Progenitor cell of endocrine pancreas (in vitro differentiated cells): ENCODE measurements at places on chromosomes 5 and 9. TPM values are rescaled to one million over a fixed set of nuclear protein-coding genes. Genes with fewer than 3 reads are reported as not detected.

Gene KCNV2
- total RNA-seq, result not detected in 2 replicates

DNA sequence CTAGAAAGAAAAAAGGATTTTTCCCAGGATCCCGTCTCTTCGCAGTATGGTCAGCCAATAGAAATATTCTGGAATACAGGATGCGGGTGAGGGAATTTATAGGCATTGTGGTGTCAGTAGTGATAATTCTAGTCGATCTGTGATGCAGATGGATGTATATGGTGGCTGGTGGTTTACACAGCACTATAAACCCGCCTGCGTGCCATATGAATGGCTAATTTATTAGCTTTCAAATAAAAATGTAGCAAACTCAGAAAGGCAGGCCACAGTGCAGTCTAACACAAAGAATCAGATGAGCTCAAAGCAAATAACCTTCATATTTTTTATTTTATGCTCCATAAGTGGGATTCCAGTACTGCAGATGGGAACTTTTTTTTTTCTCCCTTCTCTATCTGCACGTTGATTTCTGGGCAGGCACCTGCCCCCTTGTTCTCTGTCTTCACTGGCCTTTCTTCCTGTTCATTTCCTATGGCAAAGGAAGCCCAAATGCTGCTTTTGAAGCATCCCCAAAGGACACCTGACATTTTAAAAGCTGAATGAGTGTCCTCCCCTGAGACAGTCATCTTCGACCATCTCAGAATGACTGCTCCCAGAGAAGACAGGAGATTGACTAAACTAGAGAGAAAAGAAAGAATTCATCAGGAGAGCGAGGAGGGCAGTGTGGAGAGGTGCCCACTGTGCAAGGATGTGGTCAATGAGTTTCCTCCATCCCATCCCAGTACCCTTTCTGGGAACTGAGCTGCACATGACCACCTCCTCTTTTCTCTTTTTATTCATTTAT is 52.1 kb downstream of the SEMA6A start:
- no peaks in the 10 kb centered on the region for H3K27me3 ChIP-seq
- DNase-seq, result no peak
- peaks cover 64% of the 10 kb centered on the region for H3K4me1 ChIP-seq

DNA sequence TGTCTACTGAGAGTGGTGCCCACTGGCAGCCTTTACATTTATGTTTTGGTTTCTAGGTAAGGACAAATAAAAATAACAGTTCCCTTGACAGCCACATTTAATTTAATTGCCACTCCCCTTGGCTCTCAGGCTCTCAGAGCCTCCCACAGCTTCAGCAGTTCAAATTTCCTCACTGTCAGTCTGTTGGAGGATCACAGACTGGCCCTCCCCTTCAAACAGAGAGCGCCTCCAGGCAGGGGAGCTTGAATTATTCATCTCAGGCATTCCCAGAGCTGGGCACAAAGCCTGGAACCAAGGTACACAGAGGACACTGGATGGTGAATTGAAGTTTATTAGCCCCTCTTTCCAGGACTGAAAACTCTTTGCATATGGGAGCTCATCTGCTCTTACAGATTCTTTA is 407.7 kb downstream of the SPOCK1 start:
- H3K27me3 ChIP-seq, result peaks cover 17% of the 10 kb centered on the region
- H3K4me1 ChIP-seq, result peaks cover 3% of the 10 kb centered on the region
- no peaks in the 10 kb centered on the region for H3K36me3 ChIP-seq
- H3K4me3 ChIP-seq, result no peak overlapping the region

DNA sequence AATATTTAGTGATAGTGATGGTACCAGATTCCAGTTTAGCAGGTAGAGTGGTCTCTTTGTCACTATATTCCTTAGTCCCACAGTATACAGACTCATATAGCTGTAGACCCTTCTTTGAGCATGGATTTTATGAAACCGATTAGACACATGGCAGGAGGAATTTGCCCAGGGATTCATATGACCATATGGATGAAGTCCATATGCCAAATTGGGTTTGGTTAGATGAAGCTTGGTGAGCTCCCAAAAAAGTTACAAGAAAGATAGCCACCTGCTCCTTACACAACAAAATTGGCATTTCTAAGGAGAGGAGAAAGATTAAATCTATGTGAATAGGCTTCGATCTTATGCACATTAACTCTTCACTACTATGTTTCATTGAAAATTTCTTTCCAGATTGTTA is 211.4 kb downstream of the CWC27 start:
- H3K4me1 ChIP-seq, result no peaks in the 10 kb centered on the region
- H3K27ac ChIP-seq, result no peak overlapping the region
- H3K4me3 ChIP-seq, result no peak overlapping the region
- peaks cover 8% of the 10 kb centered on the region for H3K36me3 ChIP-seq
- DNase-seq, result no peak

Gene IL31RA
- total RNA-seq, result 0.17 TPM in 1 of 2 replicates, not detected in the other

- DNase-seq, result no peak
- no peaks in the 10 kb centered on the region for H3K36me3 ChIP-seq
- H3K27me3 ChIP-seq, result peaks cover 29% of the 10 kb centered on the region
Measured at GRCh38 chr5:6404129-6404528, 25.8 kb upstream of the MED10 start.

Gene COL23A1
- 0.36 and 0.64 TPM in 2 replicates for total RNA-seq

- no peak overlapping the region for H3K27ac ChIP-seq
- H3K36me3 ChIP-seq, result no peaks in the 10 kb centered on the region
- H3K4me3 ChIP-seq, result no peak overlapping the region
- no peaks in the 10 kb centered on the region for H3K4me1 ChIP-seq
- H3K27me3 ChIP-seq, result no peaks in the 10 kb centered on the region
Measured at GRCh38 chr5:95414451-95414850, 23.3 kb downstream of the FAM81B start.

- H3K4me3 ChIP-seq, result no peak overlapping the region
- no peak for DNase-seq
- H3K36me3 ChIP-seq, result no peaks in the 10 kb centered on the region
- H3K27ac ChIP-seq, result no peak overlapping the region
- no peaks in the 10 kb centered on the region for H3K27me3 ChIP-seq
- H3K4me1 ChIP-seq, result peaks cover 20% of the 10 kb centered on the region
Measured at GRCh38 chr9:9552665-9553064, 1060.1 kb downstream of the PTPRD start.

Gene MSX2
- total RNA-seq, result 5.8 and 11.7 TPM in 2 replicates

Gene C9orf50
- total RNA-seq, result 0.27 and 0.43 TPM in 2 replicates

GRCh38 chr5:19462019-19462418 is 526.0 kb downstream of the CDH18 start:
- H3K36me3 ChIP-seq, result no peaks in the 10 kb centered on the region
- H3K27ac ChIP-seq, result no peak overlapping the region
- no peaks in the 10 kb centered on the region for H3K27me3 ChIP-seq
- no peak overlapping the region for H3K4me3 ChIP-seq

Gene FREM1
- 11.4 and 13.2 TPM in 2 replicates for total RNA-seq

GRCh38 chr5:150309101-150309885 is 6.6 kb upstream of the ARSI start:
- no peak overlapping the region for H3K27ac ChIP-seq
- H3K4me1 ChIP-seq, result peaks cover 5% of the 10 kb centered on the region
- H3K27me3 ChIP-seq, result peaks cover 24% of the 10 kb centered on the region
- no peak overlapping the region for H3K4me3 ChIP-seq

Gene FBLL1
- total RNA-seq, result 3.1 and 4.5 TPM in 2 replicates

DNA sequence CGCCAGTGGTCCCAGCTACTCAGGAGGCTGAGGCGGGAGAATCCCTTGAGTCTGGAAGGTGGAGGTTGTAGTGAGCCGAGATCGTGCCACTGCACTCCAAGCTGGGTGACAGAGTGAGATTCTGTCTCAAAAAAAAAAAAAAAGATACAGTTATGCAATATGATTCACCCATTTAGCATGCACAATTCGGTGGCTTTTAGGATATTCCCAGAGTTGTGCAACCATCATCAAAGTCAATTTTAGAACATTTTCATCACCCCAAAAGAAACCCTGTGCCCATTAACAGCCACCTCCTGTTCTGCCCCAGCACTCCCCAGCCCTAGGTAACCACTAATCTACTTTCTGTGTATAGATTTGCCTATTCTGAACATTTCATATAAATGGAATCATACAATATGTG is 4.3 kb upstream of the DHFR start:
- H3K36me3 ChIP-seq, result peaks cover 26% of the 10 kb centered on the region
- H3K27me3 ChIP-seq, result no peaks in the 10 kb centered on the region
- no peak for DNase-seq
- H3K27ac ChIP-seq, result no peak overlapping the region
- peaks cover 9% of the 10 kb centered on the region for H3K4me1 ChIP-seq

Gene SPATA31D4
- not detected in 2 replicates for total RNA-seq

GRCh38 chr5:38379350-38379937 is 121.1 kb downstream of the EGFLAM start:
- no peaks in the 10 kb centered on the region for H3K36me3 ChIP-seq
- no peak overlapping the region for H3K4me3 ChIP-seq
- H3K4me1 ChIP-seq, result peaks cover 6% of the 10 kb centered on the region
- no peak overlapping the region for H3K27ac ChIP-seq

GRCh38 chr9:78023003-78023741 is 8.4 kb downstream of the GNAQ start:
- H3K27ac ChIP-seq, result peak overlapping the region; percentile 56
- no peaks in the 10 kb centered on the region for H3K36me3 ChIP-seq
- no peaks in the 10 kb centered on the region for H3K27me3 ChIP-seq
- H3K4me1 ChIP-seq, result peaks cover 29% of the 10 kb centered on the region
- no peak for DNase-seq

GRCh38 chr5:33482335-33482734 is 41.6 kb downstream of the TARS1 start:
- H3K4me1 ChIP-seq, result peaks cover 12% of the 10 kb centered on the region
- no peak overlapping the region for H3K4me3 ChIP-seq
- no peak for DNase-seq
- H3K36me3 ChIP-seq, result peaks cover 7% of the 10 kb centered on the region
- no peak overlapping the region for H3K27ac ChIP-seq

- no peaks in the 10 kb centered on the region for H3K4me1 ChIP-seq
- H3K36me3 ChIP-seq, result no peaks in the 10 kb centered on the region
- no peak for DNase-seq
- H3K27ac ChIP-seq, result no peak overlapping the region
Measured at GRCh38 chr5:92836855-92837755, 743.9 kb downstream of the NR2F1-AS1 start.

GRCh38 chr9:125549465-125549871 is 157.5 kb downstream of the MAPKAP1 start:
- no peaks in the 10 kb centered on the region for H3K27me3 ChIP-seq
- peaks cover 9% of the 10 kb centered on the region for H3K4me1 ChIP-seq
- H3K36me3 ChIP-seq, result no peaks in the 10 kb centered on the region
- H3K4me3 ChIP-seq, result no peak overlapping the region
- H3K27ac ChIP-seq, result no peak overlapping the region

Gene WNT8A
- not detected in 2 replicates for total RNA-seq

DNA sequence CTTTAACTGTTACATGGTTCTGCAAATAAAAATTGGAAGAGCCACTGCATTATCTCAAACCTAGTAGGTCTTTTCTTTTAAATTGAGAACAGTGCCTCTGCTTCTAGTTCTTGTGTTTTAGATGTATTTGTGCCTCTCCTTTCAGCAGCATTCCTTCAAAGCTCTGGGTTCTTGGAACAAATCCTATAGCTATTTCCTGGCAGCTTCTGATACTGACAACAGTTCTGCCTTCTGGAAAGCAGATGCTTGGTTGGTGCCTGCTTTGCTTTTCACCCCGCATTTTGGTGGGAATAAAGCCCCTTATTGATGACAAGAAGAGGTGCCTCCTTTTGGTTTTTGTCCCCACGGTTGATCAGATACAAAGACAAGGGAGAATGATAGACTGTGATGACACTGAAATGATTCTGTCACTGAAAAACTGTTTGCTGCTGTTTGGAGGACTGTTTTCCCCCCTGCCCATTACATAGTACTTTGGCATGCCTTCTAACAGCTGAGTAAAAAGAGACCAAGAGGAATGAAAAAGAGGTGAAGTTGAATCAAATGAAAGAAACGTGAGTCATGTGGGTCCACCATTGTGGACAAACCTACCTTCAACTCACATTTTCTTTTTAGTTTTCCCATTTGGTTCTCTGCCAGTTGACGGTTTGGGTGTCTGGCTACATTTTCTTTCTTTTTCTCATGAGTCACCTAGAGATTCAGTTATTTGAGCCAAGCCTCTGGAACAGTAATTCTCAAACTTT is 5.6 kb downstream of the PTCD2 start:
- no peak for DNase-seq
- no peak overlapping the region for H3K27ac ChIP-seq
- H3K4me1 ChIP-seq, result no peaks in the 10 kb centered on the region
- H3K4me3 ChIP-seq, result no peak overlapping the region
- H3K36me3 ChIP-seq, result peaks cover 15% of the 10 kb centered on the region

GRCh38 chr9:121861501-121862180 is 210.2 kb downstream of the DAB2IP start:
- H3K4me3 ChIP-seq, result no peak overlapping the region
- H3K27me3 ChIP-seq, result peaks cover 26% of the 10 kb centered on the region
- DNase-seq, result no peak

- no peaks in the 10 kb centered on the region for H3K4me1 ChIP-seq
- H3K27ac ChIP-seq, result no peak overlapping the region
- DNase-seq, result no peak
Measured at GRCh38 chr5:159135896-159136531, 36.3 kb upstream of the EBF1 start.

- no peak overlapping the region for H3K4me3 ChIP-seq
- no peak overlapping the region for H3K27ac ChIP-seq
- H3K4me1 ChIP-seq, result peaks cover 22% of the 10 kb centered on the region
- no peaks in the 10 kb centered on the region for H3K27me3 ChIP-seq
Measured at GRCh38 chr5:53161876-53162275, 52.3 kb upstream of the MOCS2 start.

Gene NUTM2G
- not detected in 2 replicates for total RNA-seq

- no peaks in the 10 kb centered on the region for H3K4me1 ChIP-seq
- H3K27ac ChIP-seq, result no peak overlapping the region
- DNase-seq, result no peak
- H3K36me3 ChIP-seq, result peaks cover 4% of the 10 kb centered on the region
- H3K27me3 ChIP-seq, result no peaks in the 10 kb centered on the region
Measured at GRCh38 chr5:16819522-16820167, 116.4 kb downstream of the MYO10 start.

GRCh38 chr9:29773676-29774075 is 2200.4 kb upstream of the C9orf72 start:
- no peak overlapping the region for H3K4me3 ChIP-seq
- no peaks in the 10 kb centered on the region for H3K27me3 ChIP-seq
- H3K36me3 ChIP-seq, result no peaks in the 10 kb centered on the region

DNA sequence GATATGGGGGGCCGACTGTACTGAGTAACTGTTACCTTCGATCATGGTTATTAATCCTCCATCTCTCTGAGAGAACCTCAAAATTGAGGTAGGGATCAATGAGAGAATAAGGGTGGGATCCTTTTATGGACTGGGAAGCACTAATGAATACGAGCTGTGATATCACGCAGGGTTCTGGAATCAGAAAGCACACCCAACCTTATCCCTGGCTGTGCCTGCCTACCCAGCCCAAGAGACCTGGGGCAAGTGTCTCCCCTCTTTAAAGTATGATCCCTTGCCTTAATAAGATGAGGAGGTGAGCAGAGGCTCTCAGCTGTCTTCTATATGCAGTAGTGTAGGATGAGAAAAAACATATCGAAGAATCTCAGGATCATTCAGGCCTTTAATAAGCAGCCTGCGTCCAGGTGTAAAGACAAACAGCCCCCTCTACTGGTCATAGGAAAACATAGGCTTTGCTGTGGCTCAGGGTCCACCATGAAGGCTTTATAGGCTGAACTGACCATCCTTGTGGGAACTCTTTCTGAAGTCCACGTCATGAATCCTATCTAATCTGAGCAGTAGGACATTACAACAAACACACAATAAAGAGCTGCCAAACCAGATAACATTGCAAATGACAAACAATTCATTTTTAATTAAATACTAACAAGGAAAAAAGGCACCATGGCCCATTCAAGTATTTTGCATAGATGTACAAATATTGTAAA is 16.8 kb downstream of the NIPAL4 start:
- peak overlapping the region; percentile 58 for H3K27ac ChIP-seq
- peaks cover 14% of the 10 kb centered on the region for H3K4me1 ChIP-seq
- H3K4me3 ChIP-seq, result no peak overlapping the region
- H3K36me3 ChIP-seq, result no peaks in the 10 kb centered on the region

- peaks cover 8% of the 10 kb centered on the region for H3K4me1 ChIP-seq
- no peaks in the 10 kb centered on the region for H3K27me3 ChIP-seq
- H3K27ac ChIP-seq, result peak overlapping the region; percentile 24
- H3K36me3 ChIP-seq, result no peaks in the 10 kb centered on the region
- DNase-seq, result no peak
Measured at GRCh38 chr5:100772548-100772947, 130.5 kb downstream of the ST8SIA4 start.
